ENCODE measurements at places on chromosomes 12 and 14.

DNA sequence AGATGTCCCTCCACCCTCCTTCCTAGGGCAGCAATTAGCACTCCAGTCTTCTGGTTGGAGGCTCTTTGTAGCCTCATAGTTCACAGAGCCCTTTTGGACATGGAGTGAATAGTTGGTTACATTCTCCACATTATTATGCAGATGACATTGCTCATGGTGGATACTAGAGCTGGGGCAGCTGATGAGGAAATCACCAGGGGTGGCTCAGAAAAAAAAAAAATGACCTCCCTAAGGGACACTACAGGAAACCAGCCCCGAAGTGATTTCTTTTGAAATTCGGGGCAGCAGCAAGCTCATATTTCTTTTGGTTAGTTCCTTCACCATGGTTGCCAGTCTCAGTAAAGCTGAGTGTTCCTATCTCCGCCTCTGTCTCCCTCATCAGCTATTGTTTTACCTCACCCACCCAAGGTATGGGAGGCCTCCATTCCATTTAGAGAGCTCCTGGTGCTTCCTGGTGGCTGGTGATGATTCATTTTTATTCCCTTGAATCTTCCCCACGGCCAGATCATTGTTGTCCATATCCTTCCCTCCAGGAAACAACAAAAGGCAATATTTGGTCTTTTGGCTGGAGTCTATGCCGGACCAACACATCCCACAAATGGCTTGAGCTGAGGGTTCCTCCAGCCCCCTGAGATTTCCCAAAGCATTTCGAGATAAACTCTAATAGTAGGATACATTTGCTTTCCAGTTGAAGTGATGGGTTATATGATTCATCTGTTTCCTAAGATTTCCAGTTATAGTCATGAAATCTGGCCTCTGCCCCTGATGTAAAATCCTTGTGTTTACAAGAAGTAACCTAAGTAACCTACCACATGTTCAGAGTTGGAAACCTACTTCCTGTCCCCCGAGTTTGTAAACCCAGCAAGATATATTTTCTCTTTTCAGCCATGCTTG lies 56.2 kb upstream of the NID2 start:
- no peak for DNase-seq

DNA sequence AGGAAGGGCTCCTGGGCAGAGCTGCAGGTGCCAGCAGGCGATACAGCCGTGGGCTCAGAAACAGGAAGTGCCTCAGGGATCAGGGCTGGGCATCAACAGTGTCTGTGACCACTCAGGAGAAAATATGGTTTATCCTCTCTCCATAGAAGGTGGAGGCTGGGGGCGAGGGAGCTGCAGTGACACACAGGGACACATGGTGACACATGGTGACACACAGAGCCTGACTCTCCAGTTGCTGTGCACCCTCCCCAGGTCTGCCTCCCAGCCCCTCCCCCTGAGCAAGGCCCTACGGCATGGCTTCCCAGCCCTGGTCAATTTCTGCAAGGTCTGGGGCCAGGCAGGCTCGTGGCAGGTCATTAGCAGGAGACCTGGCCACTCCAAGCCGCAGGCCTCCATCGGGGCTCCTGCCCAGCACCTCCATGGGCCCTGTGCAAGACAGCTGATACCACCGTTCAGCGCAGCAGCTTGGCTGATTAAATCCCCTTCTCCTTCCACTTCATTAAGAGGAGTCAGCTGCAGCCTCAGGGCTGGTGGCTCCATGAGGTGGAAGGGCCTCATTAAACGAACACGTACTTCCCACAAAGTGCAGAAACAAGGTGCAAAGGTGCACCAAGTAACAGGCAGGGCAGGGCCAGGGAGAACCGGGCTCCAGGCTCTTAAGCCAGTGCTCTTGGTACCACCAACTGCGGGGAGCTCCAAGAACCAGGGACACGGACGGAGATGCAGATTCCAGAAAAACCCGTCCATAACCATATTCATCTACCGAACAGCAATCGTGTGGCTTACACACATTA lies 60.7 kb downstream of the CCNK start:
- no peak for DNase-seq

DNA sequence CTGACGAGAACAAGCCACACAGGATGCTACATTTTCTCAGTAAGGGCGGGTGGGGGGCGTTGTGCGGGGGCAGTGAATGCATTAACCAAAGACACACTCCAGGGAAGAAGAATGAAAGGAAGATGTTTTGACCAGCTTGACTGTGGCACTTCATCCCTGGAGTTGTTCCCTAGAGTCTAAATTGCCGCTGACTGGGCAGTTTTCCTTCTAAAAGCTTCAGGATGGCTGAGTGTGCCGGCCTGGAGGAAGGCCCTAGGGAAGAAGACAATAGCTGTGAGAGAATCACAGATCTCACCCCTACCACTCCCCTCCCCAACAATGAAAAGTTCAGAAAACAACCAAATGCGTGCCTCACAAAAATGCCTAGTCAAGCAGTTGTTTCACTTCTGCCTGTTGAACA lies 67.2 kb downstream of the NKX2-1 start:
- DNase-seq: no peak

DNA sequence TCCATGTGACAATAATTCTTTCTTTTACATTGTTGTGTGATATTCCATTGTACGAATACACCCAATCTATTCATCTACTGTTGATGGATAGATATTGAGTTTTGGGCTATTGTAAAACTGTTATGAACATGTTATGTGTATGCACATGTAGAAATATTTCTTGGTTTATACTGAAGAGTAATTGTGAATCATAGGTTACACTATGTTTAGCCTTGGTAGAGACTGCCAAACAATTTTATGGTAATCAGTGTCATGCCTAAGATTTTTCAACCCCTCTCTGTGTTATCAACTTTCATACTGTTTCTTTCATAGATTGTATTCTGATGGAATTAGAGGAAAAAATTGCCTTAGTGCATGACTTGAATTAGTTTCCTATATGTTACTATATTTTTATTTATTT lies 39.5 kb downstream of the FRMD6 start:
- DNase-seq: no peak

DNA sequence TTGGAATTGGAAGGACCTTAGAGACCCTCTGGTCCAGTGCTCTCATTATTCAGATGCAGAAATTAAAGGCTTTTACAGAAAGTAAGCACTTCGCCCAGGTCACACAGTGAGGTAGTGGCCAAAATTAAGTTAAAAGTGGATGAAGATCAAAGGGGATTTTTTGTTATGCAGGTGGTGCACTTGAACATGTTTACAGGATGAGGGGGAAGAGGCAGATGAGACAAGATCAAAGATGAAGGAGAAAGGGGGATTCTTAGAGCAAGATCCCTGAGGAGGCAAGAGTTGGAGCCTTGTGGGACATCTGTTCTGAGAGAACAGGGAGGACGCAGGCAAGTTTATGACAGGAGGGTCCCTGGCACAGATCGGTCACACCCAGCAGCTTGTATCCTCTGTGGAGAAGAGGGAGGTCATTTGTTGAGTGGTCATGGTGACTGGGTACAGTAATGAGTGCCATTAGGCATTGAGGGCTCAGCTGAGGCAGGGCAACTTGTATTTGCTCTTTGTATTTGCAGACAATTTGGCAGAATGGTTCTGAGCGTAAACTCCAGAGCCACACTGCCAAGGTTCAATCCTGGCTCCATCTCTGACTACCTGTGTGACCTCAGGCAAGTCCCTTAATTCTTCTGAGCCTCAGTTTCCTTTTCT lies 84.0 kb downstream of the BORCS5 start:
- DNase-seq: no peak

DNA sequence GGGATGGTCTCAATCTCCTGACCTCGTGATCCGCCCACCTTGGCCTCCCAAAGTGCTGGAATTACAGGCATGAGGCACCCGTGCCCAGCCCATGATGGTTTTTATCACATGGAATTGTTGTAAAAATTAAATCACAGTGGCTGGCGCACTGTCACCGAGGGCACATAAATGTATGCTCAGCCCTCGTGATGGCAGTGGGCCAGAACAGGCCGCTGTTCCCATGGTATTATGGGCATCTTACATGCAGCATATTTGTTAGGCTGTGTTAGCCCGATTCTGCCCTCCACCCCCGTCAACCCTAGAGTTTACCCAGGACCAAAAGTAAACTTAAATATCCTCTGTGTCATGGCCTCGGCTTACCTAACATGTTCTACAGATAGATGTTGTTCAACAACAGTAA lies 48.6 kb downstream of the GPR68 start:
- DNase-seq: no peak

- no peak for DNase-seq
Observed at GRCh38 chr12:108473400-108474055, 41.5 kb upstream of the FICD start.

GRCh38 chr14:93044121-93044520 lies 71.6 kb downstream of the ITPK1 start:
- no peak for DNase-seq

DNA sequence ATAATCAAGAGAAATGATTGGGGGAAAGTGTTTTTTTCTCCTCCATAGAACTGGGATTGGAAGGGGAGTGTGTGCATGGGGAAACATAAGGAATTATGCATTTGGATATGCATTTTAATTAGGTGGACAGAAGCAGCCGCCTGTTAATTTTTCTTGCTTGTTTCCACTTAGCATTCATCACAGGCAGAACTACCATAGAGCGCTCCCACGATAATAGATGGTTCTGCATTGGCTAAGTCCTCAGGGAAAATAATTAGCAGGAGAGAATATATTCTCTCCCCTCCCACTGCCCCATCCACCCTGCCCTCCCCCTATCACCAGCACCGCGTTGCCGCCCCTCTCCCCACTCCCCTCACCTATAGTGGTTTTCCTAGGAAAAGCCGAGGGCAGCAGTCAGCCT lies 11.4 kb downstream of the DPF3 start:
- no peak for DNase-seq

GRCh38 chr14:90451961-90452360 lies 55.1 kb downstream of the CALM1 start:
- DNase-seq: no peak

- DNase-seq: no peak
Observed at GRCh38 chr14:32682214-32682613, 256.5 kb upstream of the NPAS3 start.

DNA sequence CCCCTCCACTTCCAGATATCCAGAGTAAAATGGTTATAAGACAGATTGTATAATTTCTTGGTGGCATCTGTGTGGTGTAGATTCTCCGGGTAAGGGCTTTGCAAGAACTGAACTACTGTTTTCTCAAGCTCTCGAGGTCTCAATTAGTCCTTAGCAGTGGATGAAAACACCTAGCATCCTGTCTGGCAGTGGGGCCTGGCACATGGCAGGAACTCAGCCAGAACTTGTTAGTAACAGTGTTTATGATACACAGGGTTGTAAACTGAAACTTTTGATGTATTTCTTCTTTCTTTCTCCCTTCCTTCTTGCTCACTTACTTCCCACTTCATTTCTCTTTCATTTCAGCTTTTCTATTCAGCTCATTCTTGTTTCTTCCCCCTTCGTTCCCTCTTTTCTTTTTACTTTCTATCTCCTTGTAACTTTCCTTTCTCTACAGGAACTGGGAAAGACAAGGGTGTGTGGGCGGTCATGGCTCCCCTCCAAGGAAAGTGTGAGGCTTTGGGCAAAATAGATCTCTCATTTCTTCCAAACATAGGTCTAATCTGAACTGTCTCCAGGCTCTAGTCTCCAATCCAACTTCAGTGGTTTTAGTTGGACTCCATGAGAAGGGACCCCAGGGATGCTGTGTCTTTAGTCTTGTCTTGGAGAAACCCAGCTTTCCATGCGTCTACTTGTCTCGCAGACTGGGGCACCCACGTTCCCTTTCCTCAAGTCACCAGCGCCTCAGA lies 159.7 kb downstream of the PAH start:
- no peak for DNase-seq

DNA sequence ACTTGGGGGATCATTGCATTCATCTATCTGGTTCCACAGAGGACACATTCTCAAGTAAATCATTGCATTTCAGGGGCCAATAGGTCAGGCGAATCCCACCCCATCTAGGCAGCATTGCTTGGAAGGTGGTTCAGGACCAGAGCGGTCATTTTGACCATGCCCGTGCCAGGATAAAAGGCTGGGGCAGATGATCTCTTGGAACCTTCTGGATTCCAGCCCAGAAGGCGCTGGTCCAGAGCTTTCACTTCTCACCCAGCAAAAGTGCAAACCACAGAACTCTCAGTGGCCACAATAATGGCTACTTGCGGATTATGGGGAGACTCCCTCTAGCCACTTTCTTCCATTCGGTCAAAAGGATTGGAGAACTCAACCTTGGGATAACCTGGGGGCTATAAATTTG lies 595 bp upstream of the KRT85 start:
- DNase-seq: no peak

GRCh38 chr12:22527999-22528398 lies 16.3 kb downstream of the C2CD5 start:
- no peak for DNase-seq

DNA sequence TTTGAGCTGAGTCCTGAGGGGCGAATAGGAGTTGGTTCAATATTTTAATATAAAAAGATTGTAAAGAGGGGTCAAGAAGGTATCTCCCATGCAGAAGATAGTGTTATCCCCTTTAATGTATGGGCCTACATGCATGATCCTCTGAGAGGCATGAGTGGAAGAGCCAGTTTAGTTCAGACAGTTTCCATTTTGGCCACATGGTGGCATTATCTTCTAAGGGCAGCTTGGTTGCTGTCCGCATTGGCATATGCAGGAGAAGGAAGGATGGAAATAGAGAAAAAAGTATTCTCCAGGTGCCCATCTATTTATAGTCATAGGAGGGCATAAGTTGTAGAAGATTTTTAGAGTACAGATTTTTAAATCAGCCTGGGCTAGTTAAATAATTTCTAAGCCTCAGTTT lies 5.4 kb downstream of the SAMD4A start:
- DNase-seq: no peak

DNA sequence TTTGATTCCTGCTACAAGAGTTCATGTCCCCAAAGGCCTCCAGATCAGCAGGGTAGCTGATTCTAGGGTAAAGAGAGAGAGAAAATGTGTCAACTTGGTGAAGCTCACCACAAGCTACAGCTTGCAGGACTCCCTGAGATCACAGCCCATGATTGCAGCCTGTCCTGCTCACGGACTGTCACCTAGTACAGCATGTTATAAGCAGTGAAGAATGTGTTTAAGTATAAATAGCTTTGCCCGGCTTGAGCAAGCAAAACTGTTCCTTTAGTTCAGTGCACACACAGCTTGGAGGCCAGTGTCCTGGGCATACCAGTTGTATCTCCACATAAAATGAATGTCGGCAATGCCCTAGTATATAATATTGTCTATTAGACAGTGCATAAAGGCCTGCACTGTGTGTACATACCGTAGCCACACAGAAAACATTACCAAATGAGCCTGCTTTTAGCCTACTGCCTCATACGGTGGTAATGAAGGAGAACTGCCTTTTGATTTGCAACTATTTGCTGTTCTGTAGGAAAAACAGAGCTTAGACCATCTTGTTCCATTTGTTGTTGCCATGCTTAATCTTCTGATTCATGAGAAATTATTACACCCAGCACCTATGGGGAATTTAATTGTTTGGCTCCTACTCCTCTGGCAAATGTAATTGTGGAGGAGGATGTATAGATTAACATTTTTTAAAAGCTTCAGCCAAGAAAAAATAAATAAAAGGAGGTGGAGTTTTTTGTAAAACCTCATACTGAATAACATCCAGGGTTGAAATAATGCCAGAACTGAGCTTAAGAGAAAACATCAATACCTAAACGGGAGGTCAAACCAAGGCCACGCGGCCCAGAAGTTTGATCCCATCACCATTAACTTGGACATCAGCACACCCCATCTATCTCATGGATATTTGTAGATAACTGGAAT lies 108.1 kb upstream of the G2E3 start:
- no peak for DNase-seq

All from activated T-cell treated with anti-CD3 and anti-CD28 coated beads for 24 hours (primary cell).